NB4 (cell line): ENCODE measurements at places on chromosomes 7 and 10.

GRCh38 chr7:1669064-1669951, 769 bp upstream of the ELFN1 start:
- peak; percentile 52 for DNase-seq

- no peak for DNase-seq
Measured at GRCh38 chr7:2383543-2384274, 19.7 kb upstream of the CHST12 start.

GRCh38 chr10:103818765-103819374, 36.5 kb downstream of the SH3PXD2A start:
- no peak for DNase-seq

DNA sequence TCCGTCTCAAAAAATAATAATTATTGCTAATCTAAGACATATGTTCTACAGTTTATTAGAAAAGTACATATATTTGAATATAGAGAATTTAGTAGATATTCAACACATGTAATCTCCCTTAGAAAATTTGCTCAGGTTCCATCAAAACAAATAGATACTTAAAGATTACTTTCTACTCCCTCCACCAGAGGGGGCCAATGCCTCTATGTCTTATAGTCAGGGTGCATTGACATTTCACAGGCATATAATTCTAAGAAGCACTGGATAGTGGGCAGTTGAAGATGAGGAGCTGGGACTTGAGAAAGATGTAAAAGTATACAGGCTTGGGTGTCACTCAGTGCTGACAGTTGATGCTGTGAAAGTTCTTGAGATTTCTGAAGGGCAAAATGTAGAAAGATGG, 301.6 kb upstream of the HPS1 start:
- peak; percentile 59 for DNase-seq

DNA sequence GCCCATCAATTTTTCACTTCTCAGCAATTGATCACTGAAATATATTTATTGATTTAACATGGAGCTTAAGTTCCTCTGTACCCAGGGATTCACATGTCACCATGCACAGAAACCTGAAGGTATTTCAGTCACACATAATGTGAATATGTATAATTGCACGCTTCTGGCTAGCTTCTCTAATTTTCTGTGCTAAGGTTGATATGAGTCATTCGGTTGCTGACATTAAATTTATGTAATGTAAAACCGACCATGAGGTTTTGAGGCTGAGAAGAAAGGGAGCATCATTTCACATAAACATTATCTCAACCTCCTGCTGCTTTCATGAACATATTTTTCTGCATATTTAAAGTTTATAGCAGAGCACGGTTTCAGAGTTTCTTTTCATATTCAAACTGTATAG, 381.0 kb upstream of the TPK1 start:
- no peak for DNase-seq

DNA sequence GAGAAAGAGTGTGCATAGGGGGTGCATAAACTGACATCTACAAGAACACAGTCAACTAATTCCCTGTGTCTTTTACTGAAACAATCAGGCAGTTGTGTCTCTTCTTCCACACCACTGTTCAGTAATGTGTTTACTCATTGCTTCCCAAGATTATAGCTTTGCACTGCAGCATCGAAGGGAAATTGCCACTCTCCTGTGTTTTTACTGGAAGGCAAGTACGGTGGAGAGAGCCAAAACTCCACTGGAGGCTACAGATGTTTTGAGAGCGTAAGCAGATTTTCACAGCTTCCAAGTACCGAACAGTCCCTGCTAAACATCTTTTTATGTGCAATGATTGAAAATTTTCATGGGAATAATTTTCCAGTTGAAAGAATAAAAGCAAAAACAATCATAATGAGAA, 510.5 kb upstream of the AKR1E2 start:
- DNase-seq: no peak

- no peak for DNase-seq
Measured at GRCh38 chr10:98431016-98431415, 15.7 kb downstream of the HPS1 start.

DNA sequence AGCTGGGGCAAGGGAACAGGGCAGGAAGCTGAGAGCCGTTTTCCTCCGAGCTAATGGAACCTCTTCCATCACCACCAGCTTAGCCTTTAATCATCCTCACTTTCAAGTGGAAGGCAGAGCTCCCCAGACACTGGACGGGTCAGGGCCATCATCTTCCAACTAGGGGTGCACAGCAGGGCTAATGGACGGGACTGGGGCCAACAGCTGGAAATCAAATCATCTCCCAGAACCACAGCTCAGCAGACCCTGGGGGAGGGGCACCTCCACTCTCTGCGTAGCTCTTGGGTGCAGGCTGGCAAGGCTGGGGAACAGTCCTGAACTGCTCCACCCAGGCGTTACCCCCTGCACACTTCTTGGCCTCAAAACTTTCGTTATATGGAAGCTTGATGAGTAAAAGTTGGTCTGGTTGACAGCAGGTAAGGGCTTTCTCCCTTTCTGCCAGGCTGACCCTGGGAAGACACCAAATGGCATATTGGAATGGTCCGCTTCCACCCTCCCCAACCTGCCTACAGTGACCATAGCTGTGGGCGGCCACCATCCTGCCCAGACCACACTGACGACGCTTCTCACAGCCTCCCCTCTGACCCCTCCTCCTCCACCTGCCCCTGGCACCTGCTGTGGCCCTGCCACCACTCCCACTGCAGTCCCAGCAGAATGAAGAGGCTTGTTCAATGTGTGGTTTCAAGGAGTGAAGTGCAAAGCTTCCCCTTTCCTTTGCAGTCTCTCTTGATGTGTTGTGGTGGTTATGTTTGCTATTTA, 51.7 kb upstream of the RET start:
- peak; percentile 37 for DNase-seq

DNA sequence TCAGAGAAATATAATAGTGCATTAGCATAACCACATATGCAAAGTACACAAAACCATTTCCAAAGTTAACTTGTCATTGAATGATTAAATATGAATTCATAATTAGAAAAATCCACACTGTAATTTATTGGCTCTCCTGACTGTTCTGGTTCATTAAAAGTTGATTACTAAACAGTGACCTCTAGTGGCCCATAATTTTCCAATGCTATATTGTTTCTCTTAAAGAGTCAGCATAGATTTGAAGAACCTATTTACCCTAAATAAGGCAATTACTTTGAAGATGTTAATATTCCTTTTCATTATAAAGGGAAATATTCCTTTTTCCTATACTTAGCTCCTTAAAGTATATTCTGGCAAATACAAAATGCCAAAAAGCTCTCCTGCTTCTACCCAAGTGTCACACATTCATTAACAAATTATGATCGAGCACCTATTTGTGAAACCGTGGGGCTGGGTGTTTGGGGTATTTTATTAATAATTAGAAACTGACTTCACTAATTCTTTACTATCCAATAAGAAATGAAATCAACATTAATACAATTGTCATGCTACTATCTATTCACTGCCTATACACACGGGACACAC, 86.2 kb downstream of the HIBADH start:
- peak; percentile 71 for DNase-seq

- no peak for DNase-seq
Measured at GRCh38 chr10:120253131-120253530, 203.9 kb upstream of the PLPP4 start.

DNA sequence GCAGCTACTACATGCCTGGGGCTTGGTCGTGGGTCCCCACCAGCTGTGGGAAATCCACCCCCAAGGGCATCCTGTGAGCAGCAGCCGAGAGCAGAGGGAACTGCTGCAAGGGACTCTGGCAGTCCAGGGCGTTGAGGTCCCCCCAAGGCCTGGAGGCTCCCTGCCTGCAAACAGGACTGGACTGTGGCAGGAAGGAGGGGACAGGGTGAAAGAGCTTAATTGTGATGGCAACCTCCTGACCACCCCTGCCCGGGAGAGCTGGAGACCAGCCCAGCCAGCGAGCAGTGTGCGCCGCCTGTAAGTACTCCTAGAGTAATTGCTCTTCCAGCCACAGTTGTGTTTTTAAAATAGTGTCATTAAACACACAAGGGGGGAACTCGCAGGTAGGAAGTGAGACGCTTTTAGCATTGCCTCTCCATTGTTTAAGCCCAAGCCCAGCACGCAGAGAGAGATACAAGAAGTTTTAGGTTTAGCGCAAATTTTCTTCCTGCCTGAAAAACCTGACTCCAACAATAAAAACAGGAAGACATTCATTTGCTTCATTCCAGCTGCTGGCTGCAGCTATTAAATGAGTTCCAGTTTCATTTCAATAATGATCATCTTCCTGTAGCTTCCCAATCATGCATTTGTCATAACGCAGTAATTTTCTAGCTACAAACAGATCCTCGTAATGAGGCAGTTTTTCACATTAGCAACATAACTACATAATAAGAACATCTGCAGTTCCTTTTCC, 111.1 kb downstream of the EBF3 start:
- no peak for DNase-seq

DNA sequence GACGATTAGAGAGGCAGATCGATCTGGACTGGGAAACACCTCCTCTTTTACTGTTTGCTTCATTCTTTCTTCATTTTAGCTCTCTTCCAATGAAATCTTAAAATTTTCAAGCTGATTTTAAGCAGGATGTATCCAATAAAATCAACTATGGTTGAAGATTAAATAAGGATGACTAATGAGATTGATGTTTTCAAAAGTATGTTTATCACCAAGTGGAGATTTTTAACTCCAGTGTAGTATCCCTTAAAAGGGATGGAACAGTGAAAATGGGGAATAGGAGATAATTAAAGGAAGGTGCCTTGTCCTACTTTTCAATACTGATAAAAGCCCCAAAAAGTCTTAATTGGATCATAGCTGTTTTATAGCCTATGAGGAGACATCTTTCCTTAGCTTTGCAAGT, 11.6 kb upstream of the LIPF start:
- DNase-seq: no peak

DNA sequence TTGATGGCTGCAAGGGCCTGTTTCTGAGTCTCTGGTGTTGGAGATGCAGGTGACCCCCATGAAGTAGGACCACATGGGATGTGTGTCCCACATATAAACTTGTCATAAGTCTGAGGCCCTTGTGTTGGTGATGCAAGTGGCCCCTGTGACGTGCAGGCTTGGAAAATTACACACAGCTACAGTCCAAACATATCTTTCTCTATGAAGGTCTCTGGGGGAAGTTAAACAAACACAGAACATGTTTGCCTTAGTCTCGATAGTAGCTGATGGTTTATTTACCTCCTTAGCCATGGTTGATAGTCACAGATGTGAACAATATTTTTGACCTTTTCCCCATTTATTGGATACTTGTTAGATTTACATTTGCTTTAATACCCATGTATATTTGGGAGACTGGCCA, 64.7 kb downstream of the ADCY1 start:
- no peak for DNase-seq

GRCh38 chr7:18808026-18808425, 309.4 kb downstream of the TWIST1 start:
- DNase-seq: no peak

DNA sequence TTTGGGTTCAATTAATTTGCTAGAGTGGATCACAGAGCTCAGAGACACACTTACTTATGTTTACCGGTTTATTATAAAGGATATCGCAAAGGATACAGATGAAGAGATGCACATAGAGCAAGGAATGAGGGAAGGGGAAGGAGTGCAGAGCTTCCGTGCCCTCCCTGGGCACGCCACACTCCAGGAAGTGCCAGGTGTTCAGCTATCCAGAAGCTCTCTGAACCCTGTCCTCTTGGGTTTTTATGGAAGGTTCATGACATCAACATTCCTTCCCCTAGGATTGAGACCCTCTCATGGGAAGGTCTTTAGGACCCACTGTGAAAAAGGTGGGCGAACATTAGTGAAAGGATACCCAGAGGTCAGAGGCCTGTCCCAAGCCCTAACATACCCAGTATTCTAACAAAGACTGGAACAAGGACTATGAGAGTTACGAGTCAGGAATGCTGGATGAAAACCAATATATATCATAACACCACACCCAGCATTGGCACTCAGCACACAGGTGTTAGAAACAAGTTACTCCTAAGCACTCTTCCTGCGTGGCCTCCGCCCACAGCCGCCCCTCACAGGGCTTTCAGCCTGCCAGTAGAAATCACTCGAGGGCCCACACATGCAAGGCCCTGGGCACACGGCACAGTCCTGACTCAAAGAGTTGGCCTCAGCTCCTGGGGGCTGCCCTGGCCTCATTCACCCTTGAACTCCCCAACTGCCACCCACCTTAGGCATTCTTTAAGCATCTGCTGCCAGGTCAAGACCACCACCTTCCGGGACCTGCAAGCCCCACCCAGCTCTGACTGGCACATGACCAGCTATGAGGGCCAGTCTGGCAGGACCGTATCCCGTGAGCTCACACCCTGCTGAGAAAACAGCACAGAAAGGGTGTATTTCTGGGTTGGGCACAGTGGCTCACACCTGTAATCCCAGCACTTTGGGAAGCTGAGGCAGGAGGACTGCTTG, 5.6 kb upstream of the AIFM2 start:
- DNase-seq: no peak
